ENCODE measurements at places on chromosomes 7 and 10.

- no peak for DNase-seq
These were observed 361.1 kb upstream of the SHH start for GRCh38 chr7:156173346-156173745.

- DNase-seq = no peak
These were observed 1059.1 kb downstream of the SORCS3 start for GRCh38 chr10:105700218-105700617.

DNA sequence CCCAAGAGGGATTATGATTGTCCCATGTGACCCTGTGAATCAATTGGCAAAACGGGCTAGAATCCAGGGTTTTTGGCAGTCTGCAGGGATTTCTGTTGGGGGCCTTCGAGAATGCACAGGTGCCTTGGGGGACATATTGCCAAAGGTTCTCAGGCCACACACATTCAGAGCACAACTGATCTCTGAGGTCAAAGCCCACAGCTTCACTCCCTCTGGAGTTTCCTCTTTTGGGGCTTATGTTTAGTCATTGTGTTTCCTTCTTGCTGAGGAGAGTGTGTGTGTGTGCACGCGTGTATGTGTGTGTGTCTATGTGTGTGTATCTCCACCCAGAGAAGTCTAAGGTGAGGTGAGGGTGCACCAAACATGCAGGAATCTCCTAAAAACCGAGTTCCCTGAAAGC, 8.8 kb downstream of the PPIF start:
- DNase-seq = no peak

GRCh38 chr7:27144781-27145164, 1.3 kb upstream of the HOXA5 start:
- no peak for DNase-seq

DNA sequence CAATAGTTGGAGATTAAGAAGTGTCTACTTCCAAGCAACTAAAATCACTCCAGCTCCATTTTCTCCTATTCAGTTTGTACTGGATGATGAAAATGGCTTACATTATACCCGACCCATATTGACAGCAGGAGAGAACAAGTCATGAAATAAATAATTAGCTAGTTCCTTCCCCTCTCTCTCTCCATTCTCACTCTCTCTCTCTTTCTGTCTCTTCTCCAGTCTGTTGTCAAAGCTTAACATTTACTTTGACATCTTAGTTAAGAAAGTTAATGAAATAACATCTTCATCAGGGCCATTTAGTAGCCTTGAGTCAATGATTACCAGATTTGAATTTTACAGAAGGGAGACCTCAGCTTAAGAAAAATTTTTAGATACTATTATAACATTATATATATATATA, 138.5 kb downstream of the ARID5B start:
- DNase-seq = no peak

DNA sequence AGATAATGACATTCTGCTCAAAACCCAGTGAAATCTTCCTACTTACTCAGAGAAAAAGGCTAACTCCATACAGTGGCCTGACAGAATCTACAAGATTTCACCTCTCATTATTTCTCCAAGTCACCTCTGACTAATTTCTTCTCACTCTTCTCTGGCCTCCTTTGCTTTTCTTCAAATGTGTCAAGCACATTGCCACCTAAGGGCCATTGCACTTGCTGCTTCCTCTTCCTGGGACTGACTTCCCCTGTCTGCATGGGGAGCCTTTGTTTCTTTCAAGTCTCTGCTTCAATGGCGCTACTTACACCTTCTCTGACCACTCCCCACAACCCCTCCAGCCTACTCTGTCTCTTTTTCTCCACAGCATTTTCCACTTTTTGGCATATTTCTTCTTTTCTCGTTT, 36.0 kb downstream of the PRTFDC1 start:
- DNase-seq = no peak

DNA sequence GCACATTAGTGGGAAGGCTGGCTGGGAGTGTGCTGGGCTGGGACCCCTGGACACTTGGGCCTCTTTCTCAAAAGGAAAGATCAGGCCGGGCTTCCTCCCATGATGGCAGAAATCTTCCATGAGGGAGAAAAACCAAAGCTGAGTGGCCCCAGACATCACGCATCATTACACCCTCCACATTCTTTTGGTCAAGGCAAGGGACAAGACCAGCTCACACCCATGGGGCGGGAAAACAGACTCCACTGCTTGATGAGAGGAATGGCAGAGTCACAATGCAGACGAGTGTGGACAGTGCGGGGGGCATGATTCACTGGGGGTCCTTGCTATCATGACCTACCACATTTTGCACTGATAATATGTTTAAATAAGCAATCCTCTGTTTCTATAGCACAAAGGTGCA, 73.3 kb downstream of the CREB3L2 start:
- DNase-seq = no peak

DNA sequence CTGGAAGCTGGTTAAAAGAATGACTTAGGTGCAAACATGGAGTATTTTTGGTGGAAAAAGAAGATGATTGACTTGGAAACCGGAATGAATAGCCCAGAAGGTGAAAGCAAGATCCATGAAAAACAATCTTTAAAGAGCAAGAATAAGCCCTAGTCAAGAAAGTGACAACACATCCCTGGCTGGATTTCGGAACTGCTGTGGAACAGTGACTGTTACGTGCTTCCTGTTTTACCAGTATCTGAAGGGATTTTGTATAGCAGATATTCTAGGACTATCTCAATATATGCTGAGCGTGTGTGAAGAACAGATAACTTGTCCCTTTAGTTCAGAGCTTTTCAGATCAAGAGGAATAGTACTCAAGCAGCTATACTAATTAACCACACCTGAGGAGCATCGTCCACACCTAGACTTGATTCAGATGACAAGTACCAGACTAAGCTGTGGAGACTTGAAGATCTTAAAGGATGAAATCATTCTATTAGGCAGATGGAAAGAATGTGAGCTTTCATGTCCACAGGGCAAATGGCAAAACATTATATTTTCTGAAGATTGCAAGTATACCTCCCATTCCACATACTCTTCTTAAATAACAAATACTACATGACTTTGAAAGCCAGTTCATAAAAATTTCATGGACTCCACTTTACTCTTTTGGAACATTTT, 11.5 kb upstream of the TES start:
- DNase-seq = no peak

DNA sequence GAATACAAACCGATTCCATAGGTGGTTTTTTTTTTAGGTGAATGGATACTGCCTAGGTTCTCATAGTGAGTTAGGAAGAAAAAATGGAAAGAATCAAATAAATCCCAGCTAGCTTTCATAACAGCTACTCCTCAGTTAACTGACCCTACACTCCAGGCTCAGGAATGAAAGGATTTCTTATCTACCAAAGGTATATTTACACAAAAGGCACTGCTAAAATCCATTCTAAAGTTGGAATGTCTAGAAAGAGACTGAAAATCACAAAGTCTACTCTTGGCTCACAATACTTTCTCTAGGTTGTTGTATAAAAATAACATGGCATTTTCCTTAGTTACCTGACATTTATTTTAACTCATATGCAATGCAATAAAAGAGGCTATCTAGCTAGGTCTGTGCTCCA, 375.2 kb downstream of the MAGI2 start:
- no peak for DNase-seq

DNA sequence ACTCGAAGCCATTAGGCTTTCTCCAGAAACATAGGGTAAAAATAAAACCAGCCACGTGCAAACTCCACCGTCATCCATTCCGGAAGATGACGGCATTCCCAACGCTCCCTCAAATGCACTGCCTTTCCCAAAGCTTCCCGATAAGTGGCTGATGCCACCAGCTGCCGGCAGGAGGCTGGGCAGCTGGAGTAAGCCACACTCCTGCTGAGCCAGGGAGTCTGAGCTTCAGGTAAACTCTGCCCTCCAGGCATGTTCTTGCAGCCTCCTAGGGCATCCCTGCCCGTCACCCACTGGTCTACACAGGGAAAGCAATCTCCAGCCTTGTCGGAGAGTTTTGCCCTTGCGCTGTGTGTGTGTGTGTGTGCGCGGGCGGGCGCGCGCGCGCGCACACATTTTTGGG, 40.5 kb upstream of the TMEM273 start:
- no peak for DNase-seq

DNA sequence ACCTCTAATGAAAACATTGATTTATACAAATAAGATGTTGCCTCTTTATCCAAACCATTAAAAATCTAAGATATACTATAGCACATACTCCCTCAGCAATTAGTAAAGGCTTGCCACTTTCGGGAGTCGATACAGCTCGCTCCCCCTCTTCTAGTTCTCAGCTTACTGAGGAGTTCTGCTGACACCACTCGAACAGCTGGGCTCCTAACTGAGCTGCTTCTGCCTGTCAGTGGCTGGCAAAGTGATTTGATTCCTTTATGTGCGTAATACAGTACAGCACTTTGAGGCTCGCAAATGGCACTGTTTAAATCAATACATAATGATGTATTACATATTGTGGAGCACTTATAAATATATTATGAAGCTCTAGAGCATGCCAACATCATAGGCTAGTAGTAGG, 241.8 kb downstream of the CREB5 start:
- no peak for DNase-seq

DNA sequence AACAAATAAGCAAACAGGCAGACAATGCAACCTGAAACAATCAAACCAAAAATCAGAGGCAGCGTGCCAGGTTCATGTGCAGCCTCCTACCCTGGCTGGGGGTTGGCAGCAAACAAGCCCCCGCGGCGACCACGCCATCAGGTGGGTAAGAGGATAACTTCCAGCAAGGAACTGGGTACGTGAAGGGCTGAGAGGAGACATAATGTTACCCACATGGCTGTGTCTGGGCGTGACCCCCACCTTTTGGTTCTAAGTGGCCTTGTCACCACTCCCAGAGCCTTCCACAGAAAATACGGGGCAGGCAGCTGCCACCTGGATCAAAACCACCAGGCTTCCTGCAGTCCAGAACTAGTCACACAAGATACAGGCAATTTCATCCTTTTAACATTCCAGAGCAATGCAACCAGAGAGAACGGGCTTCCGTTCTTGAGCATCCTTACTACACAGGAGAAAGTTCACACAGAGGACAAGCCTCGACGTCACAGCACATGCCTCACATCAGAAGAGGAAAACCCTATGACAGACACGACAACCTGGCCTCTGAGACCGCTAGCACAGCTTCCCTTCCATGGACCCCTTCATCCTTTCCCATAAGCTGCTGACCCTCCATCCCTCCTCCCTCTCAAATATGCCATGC, 171.0 kb downstream of the GRID1 start:
- DNase-seq = no peak

DNA sequence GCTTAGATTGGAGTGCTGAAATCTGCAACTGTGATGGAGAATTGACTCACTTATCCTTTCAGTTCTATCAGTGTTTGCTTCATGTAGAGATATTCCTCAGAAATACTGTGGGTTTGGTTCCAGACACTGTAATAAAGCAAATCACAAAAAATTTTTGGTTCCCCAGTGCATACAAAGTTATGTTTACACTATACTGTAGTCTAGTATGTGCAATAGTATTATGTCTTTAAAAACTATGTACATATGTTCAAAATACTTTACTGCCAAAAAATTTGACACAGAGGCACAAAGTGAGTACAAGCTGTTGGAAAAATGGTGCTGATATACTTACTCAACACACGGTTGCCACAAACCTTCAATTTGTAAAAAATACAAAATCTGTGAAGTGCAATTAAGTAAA, 112.5 kb downstream of the EPC1 start:
- no peak for DNase-seq

DNA sequence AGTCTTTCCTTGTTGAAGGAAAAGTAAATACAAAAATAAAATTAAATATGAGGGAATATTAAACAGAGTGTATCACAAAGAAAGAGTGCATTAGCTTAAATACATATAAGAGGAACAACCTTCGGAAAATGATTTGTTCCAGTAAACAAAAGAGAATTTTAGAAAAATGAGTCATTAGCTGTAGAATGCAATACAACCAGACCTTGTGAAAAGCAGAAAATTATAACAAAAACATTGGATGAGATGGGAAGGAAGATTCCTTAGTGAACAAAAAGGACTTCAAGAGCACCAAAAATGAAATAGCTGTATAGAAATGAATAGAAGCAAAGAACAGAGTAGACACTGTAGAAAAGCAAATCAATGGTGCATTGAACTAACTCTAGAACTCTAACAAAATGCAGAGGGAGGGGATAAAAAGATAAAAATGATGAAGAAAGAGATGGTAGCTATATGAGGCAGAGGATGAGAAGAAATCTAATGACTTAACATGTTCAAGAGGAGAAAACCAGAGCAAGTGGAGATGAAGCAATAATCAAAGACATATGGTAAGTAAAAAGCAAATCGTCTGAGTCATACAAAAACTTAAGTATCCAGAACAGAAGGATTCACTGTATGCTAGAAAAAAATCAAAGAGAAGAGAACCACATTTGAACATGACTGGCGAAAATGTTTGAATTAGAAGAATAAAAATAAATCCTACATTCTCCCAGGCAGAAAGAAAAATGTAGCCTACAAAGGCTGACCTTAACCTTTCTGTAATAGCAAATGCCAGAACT, 190.5 kb downstream of the TMEM26 start:
- peak; percentile 26 for DNase-seq

DNA sequence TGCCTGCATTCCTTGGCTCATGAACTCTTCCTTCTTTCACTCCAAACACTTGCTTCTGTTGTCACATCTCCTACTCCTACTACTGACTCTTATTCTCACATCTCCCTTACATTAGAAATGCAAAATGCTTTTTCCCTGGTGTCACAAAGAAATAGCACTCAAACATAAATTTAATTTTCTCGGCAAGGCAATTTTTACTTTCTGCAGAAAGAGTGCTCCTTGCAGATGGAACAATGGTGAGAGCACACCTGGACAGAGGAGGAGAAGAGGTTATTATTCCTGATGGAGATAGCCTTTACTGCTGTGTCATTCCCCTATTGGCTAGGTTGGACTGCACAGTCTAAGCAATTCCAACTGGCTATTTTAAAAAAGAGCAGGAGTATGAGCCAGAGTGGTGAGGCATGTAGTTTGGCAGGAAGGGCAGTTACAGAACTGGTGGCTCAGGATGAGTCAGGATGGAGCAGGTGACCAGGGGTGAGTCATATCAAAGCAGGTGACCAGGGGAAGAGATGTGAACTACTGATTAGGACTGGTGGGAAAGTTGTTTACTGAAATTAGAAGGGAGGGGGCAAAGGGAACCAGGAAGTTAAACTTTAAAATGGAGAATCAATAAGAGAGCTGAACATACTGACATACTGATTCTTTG, 52.9 kb downstream of the CYP2C9 start:
- no peak for DNase-seq

GRCh38 chr7:31051598-31052486, at the start of gene ADCYAP1R1:
Gene ADCYAP1R1, plus strand, starts transcription at chr7:31052308. Its CDS starts 10,957 bp downstream, at chr7:31063265.
- no peak for DNase-seq

- DNase-seq = no peak
These were observed 11.6 kb downstream of the OGDHL start for GRCh38 chr10:49750546-49750945.

GRCh38 chr10:34179280-34179679, 635.8 kb downstream of the PARD3 start:
- no peak for DNase-seq

DNA sequence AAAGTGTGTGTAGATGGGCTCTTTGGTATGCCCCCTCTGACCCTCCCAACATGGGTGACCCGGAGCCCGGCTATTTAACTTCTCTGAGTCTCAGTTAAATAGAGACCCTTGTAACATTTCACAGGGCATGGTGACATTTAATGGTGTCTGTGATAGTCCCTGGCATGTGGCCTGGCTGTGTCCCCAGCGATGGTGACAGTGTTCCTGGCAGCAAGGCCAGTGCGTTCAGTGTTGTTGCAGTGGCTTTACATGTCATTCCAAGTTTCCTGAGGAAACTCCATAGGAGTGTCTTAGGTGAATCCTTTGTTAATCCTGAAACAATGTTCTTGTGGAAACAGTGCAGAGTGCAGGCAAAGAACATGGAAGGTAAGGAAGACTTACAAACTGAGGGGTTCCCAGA, 137.0 kb downstream of the RAMP3 start:
- DNase-seq = no peak

All from H4 (cell line).